ENCODE measurements at places on chromosomes 2 and 18.
A peak's percentile ranks its signal among the peaks of the same experiment; 100 is the strongest.

DNA sequence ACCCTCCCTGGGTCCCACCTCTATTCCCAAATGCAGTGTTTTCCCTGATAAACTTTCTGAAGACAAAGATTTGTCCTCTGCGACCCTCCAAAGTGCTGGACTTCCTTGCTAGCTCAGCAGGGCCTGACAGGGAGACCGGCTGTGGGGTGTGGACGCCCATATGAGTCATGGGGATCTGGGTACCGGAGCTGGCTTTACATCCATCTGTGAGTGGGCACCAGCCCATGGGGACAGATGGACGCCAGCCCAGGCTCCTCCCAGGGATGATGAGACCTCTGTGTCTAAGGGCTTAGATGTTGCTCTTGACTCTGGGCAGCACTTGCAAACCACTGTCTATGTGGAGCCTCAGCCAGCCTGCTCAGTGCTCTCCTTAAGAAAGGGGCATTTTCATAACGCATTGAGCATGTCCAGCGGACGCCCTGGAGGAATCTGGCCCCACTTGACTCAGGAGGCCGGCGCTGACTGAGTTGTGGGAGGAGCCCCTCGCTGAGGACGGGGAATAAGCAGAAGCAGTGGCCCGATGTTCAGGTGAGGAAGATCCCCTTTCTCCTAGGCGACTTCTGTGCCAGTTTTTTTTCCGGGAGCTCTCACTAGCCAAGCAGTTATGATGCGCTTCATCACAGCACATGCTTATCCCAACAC lies 229.4 kb upstream of the MYT1L start:
- no peak for DNase-seq

DNA sequence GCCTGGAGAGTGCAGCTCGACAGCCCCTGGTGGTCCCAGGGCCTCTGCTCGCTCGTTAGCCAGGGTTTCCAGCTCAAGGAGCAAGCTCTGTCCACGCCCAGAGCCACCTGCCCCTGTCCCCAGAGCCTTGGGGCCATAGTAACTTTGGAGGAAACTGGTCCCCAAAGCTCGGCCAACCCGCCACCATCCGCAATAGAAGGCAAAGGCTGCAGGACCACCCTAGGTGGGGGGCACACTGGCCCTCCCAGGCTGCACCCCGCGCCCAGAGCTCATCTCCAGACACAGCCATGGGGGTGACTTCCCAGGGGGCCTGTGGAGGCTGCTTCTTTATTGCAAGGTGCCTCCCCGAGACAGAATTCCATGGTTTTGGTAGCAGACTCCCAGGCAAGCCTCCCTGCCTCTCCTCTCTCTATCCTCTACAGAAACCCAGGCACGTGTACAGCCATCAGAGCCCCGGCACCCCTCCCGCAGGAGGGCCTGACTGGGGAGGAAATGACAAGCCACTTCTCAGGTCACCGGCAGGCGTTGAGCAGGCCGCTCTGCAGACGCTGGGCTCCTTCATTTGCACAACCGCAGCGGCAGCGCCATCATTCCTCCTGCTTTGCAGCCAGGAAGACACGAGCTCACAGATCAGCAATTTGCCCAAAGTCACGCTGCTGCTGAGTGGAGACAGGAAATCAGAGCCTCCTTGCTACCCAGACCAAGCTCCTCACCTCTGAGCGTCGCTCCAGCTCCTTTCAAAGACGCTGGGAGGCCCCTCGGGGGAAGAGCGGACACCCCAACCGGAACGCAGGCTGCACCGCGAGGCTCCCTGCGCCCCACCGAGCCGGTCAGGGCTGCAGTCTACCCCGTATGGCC lies 80.2 kb downstream of the NDUFA10 start:
- DNase-seq = no peak

- DNase-seq = no peak
Observed at GRCh38 chr2:28219138-28219537, 173.5 kb upstream of the FOSL2 start.

DNA sequence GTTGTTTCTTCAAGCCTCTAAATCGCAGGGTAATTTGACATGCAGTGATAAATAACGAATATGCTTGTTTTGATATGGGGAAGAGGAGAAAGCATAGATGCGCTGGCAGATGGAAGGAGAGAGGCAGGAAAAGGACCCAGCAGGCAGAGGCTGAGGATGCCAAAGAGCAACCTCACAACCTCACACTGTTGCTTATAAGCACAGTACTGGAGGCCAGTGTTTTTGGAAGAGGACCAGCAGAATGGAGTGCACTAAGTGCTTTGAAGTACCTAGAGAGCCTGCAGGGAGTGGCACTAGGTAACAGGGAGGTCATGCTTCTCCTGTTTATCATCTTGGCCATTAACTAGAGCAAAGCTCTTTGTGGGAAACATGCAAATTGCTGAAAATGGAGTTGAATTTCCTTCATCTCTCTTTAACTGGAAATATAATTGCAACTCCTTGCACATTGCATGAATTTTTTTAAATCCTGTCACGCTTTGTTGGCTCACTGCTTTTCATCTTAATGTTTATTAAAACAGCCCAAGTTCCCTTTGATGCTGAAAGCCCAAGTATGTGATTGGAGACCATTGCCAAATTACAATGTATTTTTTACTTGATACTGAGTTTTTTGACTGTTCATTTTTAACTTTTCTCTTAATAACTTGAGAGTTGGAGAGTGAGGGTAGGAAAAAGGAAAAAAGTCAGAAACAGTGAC lies 236.4 kb downstream of the LRRTM1 start:
- no peak for DNase-seq

GRCh38 chr2:241300000-241300399 lies 15.5 kb downstream of the HDLBP start:
- DNase-seq = no peak

DNA sequence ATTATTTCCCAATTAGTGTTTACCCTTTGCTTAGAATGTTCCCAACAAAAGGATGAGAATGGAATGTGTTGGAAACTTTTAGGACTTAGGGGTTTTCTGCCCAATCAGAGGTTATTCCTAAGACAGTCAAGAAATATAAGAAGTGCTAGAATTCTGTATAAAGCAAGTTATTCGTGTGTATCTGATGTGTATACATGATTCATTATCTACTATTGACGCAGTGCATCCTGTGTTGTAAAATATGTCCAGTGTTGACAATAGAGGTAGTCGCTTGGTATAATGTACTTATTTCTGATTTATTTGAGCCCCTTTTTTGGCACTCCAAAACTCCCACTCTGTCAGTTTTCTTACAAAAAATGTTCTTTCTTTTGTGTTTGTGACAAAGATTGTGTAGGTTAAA lies 881 bp downstream of the PIKFYVE start:
- DNase-seq = no peak

DNA sequence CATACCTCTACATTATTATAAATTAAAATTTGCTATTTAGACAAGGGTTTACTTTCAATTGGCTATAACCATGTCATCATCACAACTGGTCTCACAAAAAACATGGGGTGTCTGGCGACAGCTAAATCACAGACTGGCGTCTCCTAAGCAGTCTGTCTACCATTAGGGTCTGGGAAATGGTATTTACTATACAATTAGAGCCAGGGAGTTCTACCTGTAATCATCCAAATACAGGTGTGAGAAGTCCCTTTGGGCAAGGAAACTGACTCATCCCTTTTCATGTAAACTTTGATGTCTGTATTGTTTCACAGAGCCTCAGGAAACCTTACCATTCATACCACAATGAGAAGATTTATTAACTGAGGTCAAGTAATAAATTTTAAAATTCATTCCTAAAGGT lies 126.7 kb downstream of the OLA1 start:
- peak; percentile 87 for DNase-seq

- no peak for DNase-seq
Observed at GRCh38 chr2:134284119-134284670, 30.3 kb downstream of the MGAT5 start.

GRCh38 chr2:181646415-181646987 lies 10.4 kb downstream of the CERKL start:
- no peak for DNase-seq

DNA sequence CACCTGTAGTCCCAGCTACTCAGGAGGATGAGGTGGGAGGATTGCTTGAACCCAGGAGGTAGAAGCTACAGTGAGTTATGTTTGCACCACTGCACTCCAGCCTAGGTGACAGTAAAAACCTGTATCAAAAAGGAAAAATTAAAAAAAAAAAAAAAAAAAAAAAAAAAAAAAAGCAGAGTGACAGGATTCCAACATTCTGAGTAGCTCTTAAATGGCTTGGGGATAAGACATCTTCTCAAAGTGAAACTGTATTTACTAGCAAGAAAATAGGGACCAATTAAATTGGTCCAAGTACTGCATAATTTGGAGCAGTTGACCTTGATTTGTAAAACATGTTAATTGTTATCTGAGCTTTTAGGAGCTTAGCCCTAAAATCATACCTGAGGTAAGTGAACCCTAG lies 65.7 kb upstream of the TMEM247 start:
- DNase-seq = no peak

- no peak for DNase-seq
Observed at GRCh38 chr2:37639631-37640030, 31.8 kb downstream of the CDC42EP3 start.

GRCh38 chr18:23143016-23143814 lies 7.9 kb downstream of the CABLES1 start:
- peak; percentile 33 for DNase-seq

GRCh38 chr2:12501469-12502158 lies 215.1 kb upstream of the TRIB2 start:
- no peak for DNase-seq

DNA sequence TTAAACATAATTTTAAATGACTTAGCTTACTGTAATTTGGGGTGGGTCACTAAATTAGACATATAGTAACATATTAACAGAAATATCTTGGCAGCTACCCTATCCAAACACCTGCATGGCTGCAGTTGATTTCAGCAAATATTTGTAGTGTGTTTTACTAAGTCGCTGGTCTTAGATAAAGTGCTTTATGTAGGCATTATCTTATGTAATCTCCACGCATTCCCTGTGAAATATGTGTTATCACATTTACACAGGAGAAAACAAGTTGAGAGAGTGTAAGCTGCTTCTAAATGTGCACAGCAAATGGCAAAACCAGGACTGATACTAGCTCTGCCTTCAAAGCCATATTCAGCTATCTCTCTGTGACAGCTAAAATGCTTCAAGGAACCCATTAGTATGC lies 72.0 kb downstream of the NYAP2 start:
- no peak for DNase-seq

DNA sequence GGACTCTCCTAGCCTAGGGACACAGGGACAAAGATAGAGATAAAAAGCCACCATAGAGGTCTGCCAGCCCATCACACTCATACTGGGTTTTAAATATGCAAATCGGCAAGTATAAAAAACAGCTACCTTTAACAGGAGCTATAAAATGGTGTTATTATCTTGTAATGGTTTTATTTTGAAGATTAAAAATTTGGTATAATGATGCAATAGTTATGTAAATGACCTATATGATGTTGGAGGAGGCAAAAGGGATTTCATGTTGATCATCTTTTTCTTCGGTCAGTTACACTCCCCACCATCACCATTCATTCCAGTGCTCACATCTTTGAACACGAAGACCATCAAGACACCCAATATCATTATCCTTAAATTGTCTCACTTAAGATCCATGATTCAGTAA lies 11.2 kb downstream of the ZNF521 start:
- DNase-seq = no peak

Data from PC-9 (cell line).